ENCODE measurements at places on chromosomes 6 and 20.
A peak's percentile ranks its signal among the peaks of the same experiment; 100 is the strongest.

DNA sequence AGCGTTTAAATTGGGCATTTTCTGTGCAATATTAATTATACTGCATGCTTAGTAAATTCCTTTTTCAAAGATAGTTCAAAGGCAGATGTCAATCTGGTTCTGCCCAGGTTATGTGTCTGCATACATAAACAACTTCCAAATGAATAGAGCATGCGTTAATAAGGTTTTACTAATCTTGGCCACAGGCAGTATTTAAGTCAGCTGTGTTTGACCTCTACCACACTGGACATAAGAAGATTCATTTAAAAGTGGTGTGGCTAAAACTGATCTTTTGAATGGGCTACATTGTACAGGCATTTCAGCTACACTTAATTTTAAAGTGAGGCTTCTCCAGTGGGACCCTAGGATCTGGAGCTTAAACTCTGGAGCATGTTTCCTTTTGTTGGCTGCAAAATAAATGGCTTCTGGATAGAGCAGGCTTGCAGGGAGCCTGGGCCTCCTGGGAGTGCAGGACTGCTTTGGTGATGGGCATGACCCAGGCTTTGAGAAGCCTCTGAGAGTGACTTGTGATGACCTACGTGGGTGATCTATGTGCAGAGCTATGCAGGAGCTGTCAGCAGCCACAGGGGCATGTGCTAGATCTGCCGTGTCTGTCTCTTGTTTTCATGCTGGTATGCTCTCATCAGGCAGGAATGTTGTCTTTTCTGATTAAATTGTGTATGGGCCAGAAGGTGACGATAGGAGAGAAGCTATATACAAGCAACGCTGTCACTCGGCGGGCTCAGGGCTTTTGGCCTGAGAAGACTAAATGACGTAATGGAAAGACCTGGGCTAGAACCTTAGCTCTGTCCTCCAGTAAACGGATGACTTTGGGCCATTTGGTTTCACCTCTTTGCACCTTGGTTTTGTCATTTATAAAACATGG is 331.2 kb downstream of the QKI start:
- DNase-seq = peak; percentile 48

GRCh38 chr20:57613481-57613921 is 6.7 kb downstream of the ZBP1 start:
- DNase-seq = no peak

GRCh38 chr6:87825821-87826221 is 123.8 kb upstream of the AKIRIN2 start:
- no peak for DNase-seq

DNA sequence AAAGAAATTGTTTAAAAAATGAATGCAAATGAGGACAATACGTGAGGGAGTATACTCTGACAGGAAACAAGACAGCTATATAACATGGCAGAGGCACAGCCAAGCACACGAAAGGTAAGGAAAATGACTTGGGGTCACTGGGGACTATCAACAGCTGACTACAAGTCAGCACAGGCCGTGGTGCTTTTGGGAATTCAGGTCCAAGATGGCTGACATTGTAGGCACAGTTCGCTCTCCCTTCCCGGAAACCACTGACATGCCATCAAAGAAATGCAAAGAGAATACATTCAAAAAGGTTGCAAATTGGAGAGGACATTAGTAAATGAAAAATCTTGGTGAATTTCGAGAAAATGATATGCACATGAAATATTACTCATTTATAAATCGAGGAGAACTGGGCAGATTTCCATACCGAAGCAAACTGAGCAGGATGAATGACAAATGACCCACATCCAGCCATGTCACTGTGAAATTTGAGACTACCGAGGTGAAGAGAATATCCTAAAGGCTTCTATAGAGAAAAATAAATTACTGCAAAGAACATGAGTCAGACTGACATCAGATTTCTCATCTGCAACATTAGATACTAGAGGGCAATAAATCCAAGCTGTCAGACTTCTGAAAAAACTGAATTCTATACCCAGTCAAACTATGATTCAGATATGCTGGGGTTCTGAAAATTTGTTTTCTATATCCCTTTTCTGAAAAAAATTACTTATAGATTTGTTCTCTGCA is 391.1 kb downstream of the BTBD9 start:
- peak; percentile 76 for DNase-seq

DNA sequence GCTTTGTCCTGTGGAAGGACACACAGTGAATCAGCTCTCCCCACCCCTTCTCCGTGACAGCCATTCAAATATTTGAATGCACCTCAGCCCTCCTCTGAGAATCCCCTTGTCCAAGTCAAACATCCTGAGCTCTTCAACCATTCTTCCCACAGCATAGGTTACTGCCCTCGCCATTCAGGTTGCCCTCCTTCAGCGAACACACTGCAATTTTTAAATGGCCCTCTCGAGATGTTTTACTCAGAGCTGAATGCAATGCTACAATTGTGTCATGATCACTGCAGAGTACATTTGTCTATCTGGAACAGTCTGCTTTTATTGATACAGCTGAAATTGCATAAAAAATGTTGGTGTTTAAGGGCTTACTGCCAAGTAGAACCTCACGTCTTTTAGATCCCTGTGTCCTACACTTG is 48.9 kb downstream of the SLC2A12 start:
- no peak for DNase-seq

DNA sequence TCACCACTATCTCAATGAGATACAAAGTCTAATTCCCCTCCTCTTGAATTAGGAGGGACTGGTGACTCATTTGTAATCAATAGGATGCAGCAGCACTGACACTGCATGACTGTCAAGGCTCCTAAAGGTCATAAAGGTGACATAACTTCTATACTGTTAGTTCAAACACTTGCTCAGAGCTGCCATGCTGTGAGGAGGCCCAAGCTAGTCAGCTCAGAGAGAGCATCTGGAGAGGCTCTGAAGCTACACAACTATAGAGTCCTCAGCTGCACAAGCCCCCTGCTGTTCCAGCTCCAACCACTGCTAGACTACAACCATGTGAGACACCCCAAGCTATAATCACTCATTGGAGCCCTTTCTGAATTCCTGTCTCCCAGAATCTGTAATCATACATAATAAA is 17.0 kb upstream of the HEY2 start:
- no peak for DNase-seq

DNA sequence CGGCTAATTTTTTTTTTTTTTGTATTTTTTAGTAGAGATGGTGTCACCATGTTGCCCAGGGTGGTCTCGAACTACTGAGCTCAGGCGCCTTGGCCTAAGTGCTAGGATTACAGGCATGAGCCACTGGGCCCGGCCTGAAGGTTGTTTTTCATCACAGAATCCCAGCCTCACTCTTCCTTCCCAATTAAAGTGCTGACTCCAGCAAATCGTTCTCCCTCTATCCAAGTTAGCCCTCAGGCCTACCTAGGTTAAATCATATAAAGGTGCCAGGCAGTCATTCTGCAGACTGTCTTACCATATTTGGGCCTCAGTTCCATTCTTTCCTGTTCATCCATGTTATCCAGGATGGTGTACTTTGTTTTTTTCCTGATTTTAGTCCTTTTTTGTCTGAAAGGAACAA is 56.4 kb downstream of the ALDH5A1 start:
- no peak for DNase-seq

- no peak for DNase-seq
These were observed 144.9 kb downstream of the TFAP2A start for GRCh38 chr6:10269814-10270472.

DNA sequence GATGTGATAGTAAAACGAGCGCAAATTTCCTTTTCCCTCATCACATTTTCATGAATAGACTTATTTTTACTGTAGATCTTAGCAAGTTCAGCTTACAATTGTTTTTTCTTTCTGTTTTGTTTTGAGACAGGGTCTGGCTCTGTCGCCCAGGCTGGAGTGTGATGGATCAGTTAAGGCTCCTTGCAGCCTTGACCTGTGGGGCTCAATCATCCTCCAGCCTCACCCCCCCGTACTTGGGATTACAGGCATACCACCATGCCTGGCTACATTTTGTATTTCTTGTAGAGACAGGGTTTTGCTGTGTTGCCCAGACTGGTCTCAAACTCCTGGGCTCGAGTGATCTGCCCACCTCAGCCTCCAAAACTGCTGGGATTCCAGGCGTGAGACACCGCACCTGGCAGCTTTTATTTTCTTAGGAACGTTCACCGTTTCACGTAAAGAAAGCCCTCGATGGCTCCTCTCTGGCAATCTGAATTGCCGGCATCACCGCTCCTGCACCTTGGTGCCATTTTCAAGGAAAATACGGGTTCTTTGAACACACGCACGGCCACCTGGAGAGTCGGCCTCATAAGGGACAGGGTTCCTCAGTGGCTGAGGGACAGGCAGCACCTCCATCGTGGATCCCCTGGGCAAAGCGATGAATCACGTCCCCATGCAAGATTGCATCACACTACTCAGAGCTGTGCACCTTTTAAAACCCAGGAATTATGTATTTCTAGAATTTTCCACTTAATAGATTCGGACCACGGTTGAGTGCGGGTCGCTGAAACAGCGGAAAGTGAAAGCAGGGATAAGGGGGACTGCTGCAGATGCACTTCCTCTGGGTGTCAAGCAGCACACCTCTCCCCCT is 78.7 kb downstream of the IRF4 start:
- DNase-seq = no peak

- DNase-seq = no peak
These were observed 31.8 kb downstream of the L3MBTL3 start for GRCh38 chr6:130050230-130050629.

DNA sequence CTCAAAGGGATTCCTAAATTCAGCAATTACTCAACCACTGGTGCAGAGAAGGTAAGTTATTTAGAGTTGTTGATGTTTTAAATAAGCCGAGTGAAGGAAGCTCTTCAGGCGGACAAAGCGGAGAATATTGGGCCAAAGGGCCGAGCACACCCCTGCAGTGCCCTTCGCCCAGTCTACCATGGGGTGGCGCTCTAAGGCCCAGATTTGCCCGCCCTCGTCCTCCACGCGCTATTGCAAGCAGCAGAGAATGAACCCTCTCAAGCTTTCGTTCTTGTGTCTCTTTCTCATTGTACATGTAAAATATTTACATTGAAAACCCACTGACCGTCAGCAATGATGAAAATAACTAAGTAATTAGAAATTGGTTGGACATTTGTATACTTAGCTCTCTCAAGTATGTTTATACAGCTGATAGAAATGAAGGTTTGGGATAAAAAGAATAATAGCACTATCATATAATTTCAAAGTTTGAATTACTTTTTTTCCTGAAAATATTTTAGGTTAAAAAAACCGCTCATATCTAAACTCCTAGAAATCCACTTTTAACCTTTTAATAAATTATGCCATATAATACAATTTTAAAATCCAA is 195.0 kb upstream of the CEP162 start:
- DNase-seq = peak; percentile 37

GRCh38 chr6:37202788-37203491 is 33.0 kb downstream of the PIM1 start:
- no peak for DNase-seq

Measured in HCEC 1CT (cell line).